ENCODE measurements at places on chromosomes 2 and 18.

DNA sequence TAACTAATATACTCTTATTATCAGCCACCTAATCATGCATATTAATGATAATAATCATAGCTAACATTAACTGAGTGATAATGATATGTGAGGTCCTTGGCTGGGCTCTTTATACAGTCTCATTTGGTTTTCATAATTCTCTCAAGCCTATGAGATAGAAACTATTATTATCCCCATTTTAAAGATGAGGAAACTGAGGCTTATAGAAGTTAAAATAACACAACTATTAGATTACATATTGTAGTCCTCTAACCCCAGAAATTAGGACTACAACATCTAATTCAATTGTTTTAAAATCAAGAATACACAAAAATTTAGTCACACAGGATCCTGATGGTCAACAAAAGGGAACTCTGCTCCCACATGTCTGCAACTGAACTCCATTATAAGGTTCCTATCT, 83.6 kb upstream of the ITGB6 start:
- ATAC-seq: no peak

DNA sequence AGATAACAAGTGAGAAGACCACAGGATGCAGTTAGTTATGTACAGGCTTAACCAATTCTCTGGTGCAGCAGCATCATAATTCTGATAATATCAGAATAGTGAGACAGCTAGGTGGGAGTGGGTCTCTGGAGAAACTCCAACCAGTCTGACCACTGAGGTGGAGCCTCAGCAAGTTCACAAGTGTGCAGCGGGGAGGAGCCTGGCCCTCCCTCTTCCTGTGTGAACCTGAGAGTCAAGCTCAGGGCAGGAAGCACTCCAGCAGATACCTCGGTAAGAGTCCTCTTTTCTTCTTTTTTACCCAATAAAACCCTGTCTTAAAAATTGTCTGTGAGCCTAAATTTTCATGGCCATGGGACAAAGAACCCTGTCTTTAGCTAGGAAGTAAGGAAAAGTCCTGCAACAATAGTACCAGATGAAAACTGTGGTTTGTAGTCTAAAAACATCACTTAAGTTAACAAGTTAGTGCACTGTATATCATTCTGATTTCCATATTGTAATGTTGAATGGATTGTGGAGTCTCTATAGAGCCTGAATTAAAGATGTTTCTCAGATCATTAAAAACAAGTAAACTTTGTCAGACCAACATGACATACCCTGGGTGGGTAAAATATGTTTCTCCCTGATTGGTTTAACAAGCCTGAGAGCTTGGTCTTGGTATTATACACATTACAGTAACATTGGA, 370.8 kb downstream of the TMEM182 start:
- ATAC-seq: no peak

DNA sequence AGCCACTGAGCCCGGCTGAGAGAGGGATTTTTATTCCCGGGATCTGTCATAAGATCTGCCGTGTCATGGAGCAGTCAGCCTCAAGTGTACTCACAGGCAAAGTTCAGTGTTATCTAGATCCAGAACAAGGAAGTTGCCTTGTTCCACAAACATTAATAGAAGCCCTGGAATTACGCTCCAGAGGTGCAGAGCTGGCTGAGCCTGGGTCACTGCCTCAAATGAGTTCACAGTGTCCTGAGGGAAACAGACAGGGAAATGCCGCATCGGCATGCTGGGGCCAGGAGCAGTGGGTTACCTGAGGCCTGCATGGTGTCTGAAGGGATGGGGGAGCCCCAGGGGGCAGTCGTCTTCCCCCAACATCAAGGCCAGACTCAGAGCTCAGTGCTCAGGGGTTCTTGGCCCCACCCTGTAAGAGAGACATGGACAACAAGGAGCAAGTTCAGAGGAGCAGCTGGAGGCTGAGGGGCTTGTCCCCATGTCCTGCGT, 42.7 kb upstream of the ODC1 start:
- no peak for ATAC-seq

GRCh38 chr2:171044416-171044815, 115.4 kb downstream of the GORASP2 start:
- ATAC-seq: no peak

DNA sequence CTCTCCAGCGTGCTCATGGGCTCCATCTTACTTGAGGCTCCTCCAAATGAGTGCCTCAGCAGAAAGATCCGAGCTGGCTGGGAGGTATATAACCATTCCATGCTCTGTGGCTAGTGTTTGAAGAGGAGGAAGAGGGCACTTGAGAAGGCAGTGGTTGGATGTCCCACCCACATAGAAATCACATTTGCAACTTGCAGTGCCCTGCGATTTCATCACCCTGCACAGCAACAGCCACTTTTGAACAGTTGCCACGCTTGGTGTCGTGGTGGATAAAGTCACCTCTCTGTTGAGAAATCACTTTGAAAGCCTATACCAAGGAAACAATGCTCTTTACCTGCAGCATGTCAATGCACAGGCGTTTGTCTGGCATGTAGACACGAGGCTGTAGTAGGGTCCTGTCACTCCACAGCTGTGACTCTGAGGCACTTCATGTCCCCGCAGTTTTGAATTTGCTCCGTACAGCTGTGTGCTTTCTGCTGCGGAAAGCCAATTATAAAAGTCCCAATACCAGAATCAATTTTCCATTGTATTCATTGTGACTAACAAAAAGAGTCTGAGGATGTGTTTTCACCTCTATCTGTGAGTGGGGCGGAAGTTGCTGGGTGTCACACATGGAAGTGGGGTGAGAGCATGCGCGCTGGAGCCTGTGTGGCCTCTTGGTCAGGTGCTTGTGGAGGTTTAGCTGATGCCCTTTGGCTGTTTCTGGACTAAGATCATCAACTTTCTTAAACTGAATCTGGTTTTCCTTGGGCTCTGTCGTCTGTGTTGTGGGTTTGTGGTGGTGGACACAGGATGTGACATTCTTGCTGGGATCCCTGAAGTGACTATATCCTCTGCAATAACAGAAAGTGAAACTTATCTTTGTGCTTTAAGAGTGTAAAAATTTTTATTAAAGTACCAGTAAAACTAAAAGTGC, 2.8 kb downstream of the CNDP2 start:
- no peak for ATAC-seq

DNA sequence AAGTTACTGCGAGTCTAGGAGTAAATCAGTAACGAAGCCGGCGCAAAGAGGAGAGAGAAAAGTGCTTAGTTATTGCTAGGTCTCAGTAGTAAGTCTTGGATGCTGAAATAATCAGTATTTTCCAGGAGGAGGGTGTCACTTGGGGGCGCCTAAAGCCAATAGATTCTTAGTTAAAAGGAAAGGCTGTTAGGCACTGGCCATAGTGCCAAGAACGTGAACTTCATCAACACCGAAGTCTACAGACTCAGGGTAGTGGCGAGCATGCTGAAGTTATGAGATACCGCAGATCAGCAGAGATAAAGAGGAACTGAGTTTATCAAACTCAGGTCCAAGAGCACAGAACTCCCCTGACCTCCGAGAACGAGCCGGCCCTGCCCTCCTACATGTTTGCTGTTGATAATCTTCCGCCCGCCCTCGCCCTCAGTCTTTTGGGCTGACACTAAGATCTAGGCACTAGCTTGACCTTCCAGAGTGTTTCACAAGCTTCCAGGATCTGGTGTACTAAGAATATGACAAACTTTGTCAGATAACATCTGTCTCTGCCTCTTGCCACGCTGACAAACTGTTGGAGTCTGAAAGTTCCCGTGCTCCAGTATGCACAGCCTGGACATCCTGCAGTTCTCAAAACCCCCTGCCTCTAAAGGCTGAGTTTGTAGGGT, 49.2 kb downstream of the CYB5A start:
- ATAC-seq: no peak

- no peak for ATAC-seq
Observed at GRCh38 chr2:140586379-140586778, 1544.4 kb downstream of the LRP1B start.

DNA sequence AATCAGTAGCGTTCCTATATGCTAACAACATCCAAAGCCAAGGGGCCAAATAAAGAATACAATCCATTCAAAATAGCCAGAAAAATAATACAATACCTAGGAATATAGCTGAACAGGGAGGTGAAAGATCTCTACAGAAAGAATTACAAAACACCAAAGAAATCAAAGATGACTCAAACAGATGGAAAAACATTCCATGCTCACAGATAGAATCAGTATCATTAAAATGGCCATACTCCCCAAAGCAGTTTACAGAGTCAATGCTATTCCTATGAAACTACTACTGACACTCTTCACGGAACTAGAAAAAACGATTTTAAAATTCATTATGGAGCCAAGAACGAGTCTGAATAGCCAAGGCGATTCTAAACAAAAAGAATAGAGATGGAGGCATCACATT, 57.4 kb downstream of the CCBE1 start:
- ATAC-seq: no peak

GRCh38 chr2:219559156-219559915, 12.0 kb downstream of the OBSL1 start:
- ATAC-seq: no peak

All from motor neuron (in vitro differentiated cells).